ENCODE measurements at places on chromosomes 2 and 18. TPM values are rescaled to one million over a fixed set of nuclear protein-coding genes. Genes with fewer than 3 reads are reported as not detected.

RNF149 gene
- 28.1 TPM for polyA plus RNA-seq

SCN9A gene
- 0.88 TPM for polyA plus RNA-seq

ARHGEF33 gene
- 0.15 TPM for polyA plus RNA-seq

GKN2 gene
- not detected for polyA plus RNA-seq

ALPI gene
- not detected for polyA plus RNA-seq

HOXD8 gene
- polyA plus RNA-seq = 7.2 TPM

KIF5C gene
- not detected for polyA plus RNA-seq

PSD4 gene
- 0.01 TPM for polyA plus RNA-seq

All from endothelial cell of umbilical vein (primary cell).